ENCODE measurements at places on chromosomes 6 and 20. TPM values are rescaled to one million over a fixed set of nuclear protein-coding genes. Genes with fewer than 3 reads are reported as not detected.

Gene CLDN20
- total RNA-seq, result not detected

Gene DEFB116
- not detected for total RNA-seq

Gene IFT52
- 38.3 TPM for total RNA-seq

Gene CST4
- not detected for total RNA-seq

Gene OLIG3
- total RNA-seq, result not detected

Gene ZBTB46
- under 0.01 TPM for total RNA-seq

Gene DACT2
- not detected for total RNA-seq
